Stimulated activated CD4-positive, alpha-beta T cell treated with anti-CD3 and anti-CD28 coated beads, Interleukin-1b, Interleukin-23, amount 100 ng/mL, for 48 hours (primary cell): ENCODE measurements at places on chromosomes 5 and 9.

DNA sequence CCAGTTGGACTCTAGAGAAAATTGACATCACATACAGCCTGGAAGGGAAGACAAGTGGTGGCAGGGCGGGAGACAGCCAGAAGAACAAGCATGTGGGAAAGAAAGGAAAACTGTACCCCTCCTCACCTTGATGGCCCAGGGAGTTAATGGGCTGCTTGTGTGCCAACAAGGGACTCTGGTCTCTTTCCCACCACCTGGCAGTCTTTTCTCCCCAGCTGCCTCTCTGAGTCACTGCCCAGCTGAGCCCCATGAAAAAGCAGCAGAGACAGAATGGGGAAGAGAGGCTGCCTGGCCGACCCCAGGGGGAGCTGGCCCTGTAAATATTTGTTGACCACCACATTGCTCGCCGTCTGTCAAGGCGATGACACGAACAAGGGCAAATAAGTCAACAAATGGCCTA lies 359.4 kb downstream of the ENC1 start:
- no peak for DNase-seq

DNA sequence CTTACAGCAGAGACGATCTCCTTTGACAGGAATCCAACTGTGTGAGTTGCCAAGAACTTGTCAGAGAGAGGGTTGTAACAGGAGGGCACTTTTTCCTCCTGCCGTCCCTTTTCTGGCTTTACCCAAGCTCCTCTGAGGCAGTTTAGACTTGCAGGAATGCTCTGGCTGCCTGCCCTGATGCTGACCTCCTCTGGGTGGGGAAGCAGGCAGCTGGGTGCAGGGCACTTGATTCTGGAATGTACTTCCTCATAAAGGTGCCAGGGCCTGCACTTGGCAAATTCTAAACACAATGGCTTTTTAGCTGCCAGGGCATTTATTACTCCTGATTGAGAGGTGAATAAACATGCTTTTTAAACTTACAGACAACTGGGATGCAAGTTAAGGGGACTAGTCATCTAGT lies 190.4 kb downstream of the EPB41L4A start:
- DNase-seq = no peak

- no peak for DNase-seq
Observed at GRCh38 chr9:2496934-2497333, 124.7 kb upstream of the VLDLR start.

- DNase-seq = no peak
Observed at GRCh38 chr5:10315824-10316509, 8.3 kb upstream of the CMBL start.

DNA sequence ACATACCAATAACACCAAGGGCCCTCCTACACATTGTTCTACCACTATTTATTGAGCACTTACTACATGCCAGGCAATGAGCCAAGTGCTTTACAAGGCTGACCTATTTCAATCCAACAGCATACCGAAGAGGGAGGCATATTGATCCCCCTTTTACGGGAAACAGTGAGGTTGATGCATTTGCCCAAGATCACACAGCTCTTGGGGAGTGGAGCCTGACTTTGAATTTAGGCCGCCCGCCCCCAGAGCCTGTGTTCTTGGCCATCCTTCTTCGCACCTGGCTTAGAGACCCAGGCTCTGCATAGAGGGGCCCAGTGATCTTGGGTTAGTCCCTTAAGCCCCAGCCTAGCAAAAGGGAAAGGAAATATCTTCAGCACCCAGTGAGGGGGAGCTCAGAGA lies 158.1 kb upstream of the IER5L start:
- no peak for DNase-seq

GRCh38 chr5:36334315-36334714 lies 32.6 kb upstream of the RANBP3L start:
- no peak for DNase-seq

DNA sequence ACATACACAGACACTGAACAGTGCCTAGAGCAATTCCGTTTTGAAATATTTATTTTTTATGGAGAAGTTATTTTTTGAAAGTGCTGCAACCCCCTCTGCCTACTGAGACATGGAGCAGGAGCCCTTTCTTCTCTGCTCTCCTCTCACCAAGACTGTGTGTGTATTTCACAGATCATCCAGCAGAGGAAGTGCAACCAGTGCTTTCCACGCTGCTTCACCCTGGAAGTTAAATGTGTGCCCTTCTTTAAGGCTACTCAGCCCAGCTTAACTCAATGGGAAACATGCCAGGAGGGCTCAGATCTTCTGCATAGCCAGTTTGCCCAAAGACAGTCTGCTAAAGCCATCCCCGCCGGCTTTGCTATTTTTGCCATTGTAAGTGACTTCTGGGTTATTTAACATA lies 606.3 kb downstream of the TLE1 start:
- no peak for DNase-seq

DNA sequence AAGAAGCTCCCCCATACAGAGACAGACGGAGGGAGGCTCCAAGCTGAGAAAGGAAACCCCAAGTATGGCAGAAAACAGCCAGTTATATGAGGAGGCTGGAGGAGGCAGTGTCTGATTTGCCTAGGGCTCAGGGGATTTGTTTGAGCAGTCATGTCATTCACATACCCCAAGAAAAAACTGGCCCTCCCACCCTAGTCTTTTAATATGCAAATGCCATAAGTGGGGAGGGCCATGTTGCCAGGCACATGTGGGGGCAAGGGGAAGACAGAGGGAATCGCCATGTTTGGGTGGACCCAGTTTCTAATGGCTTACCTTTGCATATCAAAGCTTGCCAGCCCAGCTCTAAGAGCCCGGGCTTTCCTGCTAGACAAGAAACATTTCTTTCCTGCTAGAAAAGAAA lies 1163.8 kb downstream of the TAF11L14 start:
- no peak for DNase-seq

DNA sequence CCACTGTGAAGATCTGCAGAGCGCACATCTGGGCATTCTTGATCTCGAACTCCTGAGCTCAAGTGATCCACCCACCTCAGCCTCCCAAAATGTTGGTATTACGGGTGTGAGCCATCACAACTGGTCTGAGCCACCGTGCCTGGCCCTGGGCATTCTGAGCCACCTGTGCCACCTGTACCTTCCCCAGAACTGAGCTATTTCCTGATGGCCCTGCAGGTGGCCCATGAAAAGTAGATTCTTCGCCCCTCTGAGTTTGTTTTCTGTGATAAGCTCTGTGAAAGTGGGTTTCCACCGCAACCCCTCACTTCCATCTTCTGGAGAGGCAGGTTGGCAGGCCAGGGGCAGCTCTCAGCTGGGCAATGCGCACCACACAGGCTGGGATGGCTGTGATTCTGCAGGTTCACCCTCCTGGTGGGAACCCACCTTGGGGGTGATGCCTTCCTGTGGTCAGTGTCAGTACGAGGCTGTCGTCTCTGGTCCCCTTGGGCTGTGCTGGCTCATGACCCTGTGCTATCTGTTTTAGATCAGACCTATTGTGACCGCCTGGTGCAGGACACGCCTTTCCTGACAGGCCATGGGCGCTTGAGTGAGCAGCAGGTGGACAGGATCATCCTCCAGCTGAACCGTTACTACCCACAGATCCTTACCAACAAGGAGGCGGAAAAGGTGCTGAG lies 11.3 kb downstream of the CARD19 start:
- no peak for DNase-seq

DNA sequence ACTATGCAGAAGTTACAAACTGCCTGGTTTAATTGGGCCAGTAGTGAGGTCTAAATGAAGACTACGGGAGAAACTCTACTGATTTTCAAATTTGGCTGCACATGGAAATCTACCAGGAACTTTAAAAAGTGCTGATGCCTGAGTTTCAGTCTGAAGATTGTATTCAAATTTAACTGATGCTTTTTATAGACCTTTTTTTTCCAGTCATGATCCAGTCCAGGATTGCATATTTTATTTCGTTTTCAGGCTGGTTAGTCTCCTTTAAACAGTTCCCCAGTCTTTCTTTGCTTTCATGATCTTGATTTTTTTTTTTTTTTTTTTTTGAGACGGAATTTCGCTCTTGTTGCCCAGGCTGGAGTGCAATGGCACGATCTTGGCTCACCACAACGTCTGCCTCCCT lies 23.7 kb upstream of the SPZ1 start:
- DNase-seq = no peak

- no peak for DNase-seq
Observed at GRCh38 chr9:7147121-7148090, 389.6 kb downstream of the KDM4C start.

DNA sequence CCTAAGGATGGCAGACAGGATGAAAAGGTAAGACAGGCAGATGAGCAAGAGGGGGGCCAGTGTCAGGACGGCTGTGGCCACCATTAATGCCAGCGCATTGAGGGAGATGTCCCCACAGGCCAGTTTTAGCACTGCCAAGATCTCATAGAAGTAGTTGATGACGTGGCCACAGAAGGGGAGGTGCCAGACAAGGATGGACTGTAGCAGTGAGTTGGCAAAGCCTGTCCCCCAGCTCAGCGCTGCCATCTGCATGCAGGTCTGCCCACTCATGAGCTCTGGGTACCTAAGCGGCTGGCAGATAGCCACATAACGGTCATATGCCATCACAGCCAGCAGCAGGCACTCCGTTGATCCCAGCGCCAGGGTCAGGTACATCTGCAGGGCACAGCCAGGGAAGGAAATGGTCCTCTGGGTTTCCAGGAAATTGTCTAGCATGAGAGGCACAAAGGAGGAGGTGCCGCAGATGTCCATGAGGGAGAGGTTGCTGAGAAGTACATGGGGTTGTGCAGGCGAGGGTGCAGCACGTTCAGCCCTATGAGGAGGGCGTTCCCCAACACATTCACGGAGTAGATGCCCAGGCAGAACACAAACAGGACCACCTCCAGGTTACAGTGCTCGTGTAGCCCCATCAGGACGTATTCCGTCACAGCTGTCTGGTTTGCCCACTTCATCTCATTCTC lies 10.8 kb downstream of the OR13J1 start:
- DNase-seq = no peak

DNA sequence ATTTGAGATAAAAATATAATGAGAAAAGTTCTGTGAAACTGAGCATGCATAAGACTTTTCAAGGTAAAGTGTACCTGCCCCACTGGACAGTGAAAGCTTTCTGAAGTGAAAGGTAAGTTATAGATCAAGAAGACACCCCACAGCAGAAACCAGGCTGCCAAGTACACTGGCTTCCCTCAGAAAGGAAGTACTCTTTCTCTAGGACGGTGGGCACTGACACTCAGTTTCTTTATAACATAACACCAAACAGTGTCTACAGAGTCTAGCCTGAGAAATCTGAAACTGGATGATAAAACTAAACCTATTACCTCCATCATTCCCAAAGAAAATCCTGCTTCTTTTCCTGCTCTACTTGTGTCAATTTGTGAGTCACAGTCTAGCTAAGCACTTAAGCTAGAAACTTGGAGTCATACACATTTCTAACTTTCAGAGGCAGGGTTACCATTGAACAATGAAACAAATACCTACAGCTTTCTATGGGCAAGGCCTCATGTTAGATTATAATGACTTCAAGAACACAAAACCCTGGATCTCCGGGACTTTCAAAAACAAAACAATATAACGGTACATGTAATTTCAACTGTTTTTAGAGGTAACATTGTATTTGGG lies 136.7 kb downstream of the CPLANE1 start:
- DNase-seq = no peak

GRCh38 chr5:172871982-172872381 lies 37.9 kb downstream of the ERGIC1 start:
- no peak for DNase-seq

DNA sequence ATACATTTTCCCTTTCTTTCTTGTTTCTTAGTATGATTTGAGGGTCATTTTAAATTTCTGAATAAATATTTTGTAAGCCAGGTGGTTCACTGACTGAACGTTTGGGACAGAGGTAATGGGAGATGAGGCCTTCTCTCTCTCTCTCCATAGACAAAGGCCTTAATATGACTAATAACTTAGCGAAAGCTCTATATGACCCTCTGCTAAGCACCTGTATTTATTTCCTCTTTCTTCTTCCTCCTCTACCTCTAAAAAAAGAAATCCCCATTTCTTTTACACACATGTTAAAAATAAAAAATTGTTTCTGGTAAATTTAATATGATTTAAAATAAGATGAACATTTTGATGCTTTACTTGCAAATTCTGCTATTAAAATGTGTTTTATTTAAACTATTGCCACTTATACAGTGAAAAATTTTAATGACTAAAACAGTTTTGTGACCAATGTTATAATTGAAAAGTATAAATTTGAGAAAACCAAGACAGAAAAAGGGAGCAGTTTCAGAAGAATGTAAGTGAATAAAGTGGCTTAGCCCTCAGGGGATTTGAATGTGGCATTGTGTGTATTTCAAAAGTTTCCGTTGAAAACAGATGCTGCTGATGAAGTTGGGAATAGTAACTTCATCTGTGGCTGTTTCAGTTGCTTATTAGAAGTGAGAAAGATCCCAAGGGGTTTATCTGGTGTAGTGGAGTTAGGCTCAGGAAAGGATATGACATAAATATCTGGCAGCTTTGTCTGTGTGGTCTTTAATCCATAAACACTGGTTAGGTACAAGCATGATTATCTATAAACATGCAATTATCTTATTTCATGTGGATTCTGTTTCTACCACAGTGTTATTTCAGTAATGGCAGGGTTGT lies 128.6 kb upstream of the GRHPR start:
- no peak for DNase-seq

DNA sequence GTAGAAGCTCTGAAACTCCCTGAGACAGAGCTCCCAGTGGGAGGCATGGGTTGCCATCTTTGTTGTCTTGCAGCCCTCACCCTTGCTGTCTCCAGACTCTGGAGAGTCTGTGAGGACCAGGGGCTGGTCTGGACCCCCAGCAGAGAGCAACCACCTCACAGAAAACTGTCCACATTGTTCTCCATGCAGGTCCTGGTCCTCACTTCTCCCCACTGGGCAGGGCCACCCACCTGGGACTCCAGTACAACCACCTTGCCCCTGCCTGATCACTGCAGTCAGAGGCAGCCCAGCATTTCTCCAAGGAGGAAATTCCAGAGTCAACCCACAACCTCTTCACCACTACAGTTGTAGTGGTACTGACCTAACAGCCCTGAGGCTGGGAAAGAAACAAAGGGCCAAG lies 285.6 kb upstream of the RPS23 start:
- no peak for DNase-seq

- DNase-seq = no peak
Observed at GRCh38 chr5:72394688-72395087, 74.5 kb downstream of the PTCD2 start.

- peak; percentile 58 for DNase-seq
Observed at GRCh38 chr5:132225165-132226032, 2.3 kb downstream of the P4HA2 start.

- DNase-seq = no peak
Observed at GRCh38 chr5:158056130-158056825, 197.3 kb upstream of the CLINT1 start.

DNA sequence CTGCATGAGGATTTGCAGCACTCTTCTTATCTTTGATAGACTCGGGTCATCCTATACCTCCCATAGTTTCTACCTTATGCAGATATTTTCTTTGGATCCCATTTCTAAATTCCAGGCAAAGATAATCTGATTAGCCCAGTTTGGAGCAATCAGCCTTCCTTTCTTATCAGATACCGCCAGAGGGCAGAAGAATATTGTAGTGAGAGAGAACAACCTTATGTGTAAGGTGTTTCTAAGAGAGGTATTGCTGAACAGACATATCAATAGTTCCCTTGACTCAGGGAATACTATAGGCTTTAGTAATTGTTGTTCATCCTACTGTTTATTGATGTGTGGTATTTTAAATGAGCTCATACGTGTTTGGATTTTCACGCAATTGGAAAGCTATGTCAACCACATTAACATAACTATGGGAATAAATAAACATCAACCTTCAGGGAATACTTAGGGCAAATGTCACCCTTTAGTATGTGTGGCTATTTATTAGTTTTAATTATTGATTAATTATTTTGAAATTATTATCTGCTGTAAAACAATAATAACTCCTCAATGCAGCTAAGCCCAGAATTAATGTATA lies 1435.2 kb upstream of the CDH9 start:
- DNase-seq = no peak

- no peak for DNase-seq
Observed at GRCh38 chr5:83368319-83368718, 103.2 kb upstream of the VCAN start.
